HL-60 (cell line): ENCODE measurements at places on chromosomes 3 and 15.

DNA sequence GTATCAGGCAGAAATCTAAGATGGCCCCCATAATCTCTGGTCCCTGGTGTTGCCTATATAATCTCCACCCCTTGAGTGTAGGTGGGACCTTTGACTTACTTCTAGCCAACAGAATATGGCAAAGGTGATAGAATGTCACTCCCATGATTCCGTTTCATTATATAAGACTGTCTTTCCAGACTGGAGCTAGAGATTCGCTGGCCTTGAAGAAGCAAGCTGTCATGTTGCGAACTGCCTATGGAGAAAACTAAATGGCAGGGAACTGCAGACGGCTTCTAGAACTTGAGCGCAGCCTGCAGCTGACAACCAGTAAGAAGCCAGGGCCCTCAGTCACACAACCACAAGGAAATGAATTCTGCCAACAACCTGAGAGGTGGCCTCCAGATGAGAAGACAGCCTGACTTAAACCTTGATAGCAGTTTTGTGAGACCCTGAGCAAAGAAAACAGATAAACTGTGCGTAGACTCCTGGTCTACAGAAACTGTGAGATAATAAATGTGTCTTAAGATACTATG is 2.2 kb upstream of the KPNA1 start:
- no peak for DNase-seq

- DNase-seq = no peak
These were observed 48.1 kb upstream of the CDV3 start for GRCh38 chr3:133525435-133525834.

- DNase-seq = no peak
These were observed 63.0 kb downstream of the CYP11A1 start for GRCh38 chr15:74304431-74304830.

DNA sequence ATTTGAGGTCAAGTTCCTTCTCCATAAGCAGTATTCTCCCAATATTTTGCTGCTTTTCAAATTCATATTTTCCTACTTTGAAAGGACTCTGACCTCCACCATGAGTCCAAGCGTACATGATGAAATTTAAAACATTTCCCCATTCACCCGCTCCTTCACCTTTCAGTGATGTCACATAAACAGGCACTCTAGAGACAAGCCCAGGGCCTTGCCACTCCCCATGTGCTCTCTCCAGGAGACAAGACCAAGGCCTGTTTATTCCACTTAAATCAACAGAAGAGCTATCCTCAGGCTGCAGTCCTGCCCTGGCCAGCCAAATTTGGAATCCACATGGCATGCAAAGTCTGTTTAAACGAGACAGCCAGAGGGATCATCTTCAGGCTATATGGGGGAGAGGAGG is 161.5 kb downstream of the ARRDC4 start:
- no peak for DNase-seq

DNA sequence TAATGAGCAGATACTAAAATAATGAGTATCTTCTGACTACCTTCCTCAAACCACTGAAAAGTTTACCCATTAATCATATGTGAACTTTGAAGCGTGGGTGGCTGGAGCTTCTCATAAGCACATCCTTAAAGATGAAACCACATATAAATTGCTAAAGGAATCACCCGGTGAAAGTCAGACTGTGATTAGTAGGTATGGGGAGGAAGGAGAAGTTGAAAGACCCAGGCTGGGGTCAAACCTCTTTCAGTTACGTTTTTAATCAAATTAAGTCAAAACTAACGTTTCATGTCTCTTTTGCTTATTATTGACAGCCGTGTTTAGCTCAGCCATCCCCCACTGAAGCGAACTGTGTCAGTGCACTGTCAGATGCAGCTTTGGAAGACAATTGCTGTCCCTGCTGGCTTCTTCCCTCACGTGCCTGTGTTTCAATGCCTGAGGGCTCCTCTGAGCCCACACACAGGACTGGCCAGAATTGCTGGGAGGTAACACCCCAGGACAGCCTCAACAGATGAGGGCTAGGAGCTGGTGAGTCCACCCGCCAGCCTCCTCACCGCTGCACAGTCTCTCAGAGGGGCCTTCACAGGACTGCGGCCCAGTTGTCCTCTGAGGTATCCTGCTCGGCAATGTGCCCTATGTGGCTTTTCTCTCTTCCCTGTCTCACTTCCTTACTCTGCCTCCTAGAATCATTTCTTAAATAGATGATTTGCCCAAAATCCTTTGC is 29.3 kb upstream of the SH3BP5 start:
- no peak for DNase-seq

- no peak for DNase-seq
These were observed 441.1 kb upstream of the MDFIC2 start for GRCh38 chr3:70753572-70753971.

DNA sequence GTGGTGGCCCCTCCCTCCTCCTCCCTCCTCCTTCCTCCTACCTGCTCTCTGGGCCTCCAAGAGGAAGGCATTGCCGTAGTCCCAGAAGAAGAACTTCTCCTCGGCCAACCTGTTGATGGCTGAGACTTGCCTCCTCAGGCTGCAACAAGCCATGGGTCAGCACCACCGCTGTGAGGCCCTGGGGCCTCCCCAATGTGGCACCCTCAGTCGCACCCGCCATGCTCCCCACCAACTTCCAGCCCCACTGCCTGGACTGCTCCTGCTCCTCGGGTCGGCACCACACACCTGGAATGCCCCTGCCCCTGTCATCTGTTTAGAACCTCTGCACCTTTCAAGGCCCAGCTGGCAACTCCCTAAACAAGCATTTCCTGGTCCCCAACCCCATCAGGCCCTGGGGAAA is 17.6 kb downstream of the UROC1 start:
- no peak for DNase-seq
